Activated CD8-positive, alpha-beta memory T cell treated with anti-CD3 and anti-CD28 coated beads for 1 hour (primary cell): ENCODE measurements at places on chromosomes 13 and 19.

DNA sequence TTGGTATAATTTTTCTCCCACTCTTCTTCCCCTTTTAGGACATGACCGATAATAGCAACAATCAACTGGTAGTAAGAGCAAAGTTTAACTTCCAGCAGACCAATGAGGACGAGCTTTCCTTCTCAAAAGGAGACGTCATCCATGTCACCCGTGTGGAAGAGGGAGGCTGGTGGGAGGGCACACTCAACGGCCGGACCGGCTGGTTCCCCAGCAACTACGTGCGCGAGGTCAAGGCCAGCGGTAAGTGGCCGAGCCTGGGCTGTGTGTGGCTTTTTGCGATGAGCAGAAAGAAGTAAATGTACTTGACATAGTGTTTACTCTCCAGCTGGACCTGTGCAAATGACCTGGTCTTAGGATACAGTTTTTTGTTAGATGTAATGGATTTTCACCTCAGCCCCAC, 102.5 kb downstream of the ARHGEF7 start:
- no peak for DNase-seq

GRCh38 chr13:53298396-53298795, 269.8 kb downstream of the OLFM4 start:
- no peak for DNase-seq

- no peak for DNase-seq
Measured at GRCh38 chr13:96700657-96701056, 293.6 kb downstream of the OXGR1 start.

GRCh38 chr19:50728084-50728737, 5.0 kb downstream of the CLEC11A start:
- peak; percentile 70 for DNase-seq

GRCh38 chr19:40157059-40157458, 34.2 kb upstream of the MAP3K10 start:
- DNase-seq = no peak
